Adrenal gland (tissue), 19 donors: ENCODE measurements at places on chromosomes 6 and 20. TPM values are rescaled to one million over a fixed set of nuclear protein-coding genes. Genes with fewer than 3 reads are reported as not detected.

GRCh38 chr6:145233955-145234354, 501.4 kb downstream of the EPM2A start:
- no peak overlapping the region for H3K4me3 ChIP-seq
- H3K27ac ChIP-seq, result no peak overlapping the region
- H3K4me1 ChIP-seq, result no peaks in the 10 kb centered on the region
- H3K27me3 ChIP-seq, result no peaks in the 10 kb centered on the region
- DNase-seq, result no peak

GRCh38 chr6:29992807-29993206, 50.5 kb downstream of the HLA-A start:
- no peaks in the 10 kb centered on the region for H3K36me3 ChIP-seq
- DNase-seq, result peak; percentile 29
- H3K4me3 ChIP-seq, result no peak overlapping the region

- no peaks in the 10 kb centered on the region for H3K4me1 ChIP-seq
- H3K36me3 ChIP-seq, result no peaks in the 10 kb centered on the region
- no peak overlapping the region for H3K4me3 ChIP-seq
- H3K27ac ChIP-seq, result no peak overlapping the region
- DNase-seq, result no peak
Measured at GRCh38 chr6:148157841-148158240, 184.8 kb upstream of the SASH1 start.

Gene EYA4
- 6.3 TPM for total RNA-seq

Gene WFDC10B
- not detected for total RNA-seq

DNA sequence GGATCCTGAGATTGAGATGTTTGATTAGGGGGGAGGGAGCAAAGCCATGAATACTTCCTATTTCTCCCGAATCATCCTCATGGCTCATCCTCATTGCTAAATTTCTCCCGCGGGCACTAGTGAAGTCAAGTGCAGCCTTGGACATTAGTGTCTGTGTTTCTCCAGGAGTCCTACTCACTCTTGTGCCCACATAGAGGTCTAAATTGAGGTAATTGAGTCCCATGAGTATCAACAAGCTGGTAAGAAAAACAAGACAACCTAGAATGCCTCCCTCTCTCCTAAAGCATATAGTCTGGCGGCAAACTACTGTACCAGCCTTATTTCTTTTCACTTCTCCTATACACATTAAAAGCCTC, 420 bp downstream of the CENPQ start:
- H3K27ac ChIP-seq, result no peak overlapping the region
- H3K4me3 ChIP-seq, result peak overlapping the region; percentile 26
- H3K27me3 ChIP-seq, result no peaks in the 10 kb centered on the region
- no peaks in the 10 kb centered on the region for H3K36me3 ChIP-seq
- H3K4me1 ChIP-seq, result peaks cover 30% of the 10 kb centered on the region

Gene FRS3
- 3.0 TPM for total RNA-seq

- H3K27ac ChIP-seq, result no peak overlapping the region
- H3K4me3 ChIP-seq, result no peak overlapping the region
- H3K27me3 ChIP-seq, result no peaks in the 10 kb centered on the region
- DNase-seq, result no peak
- H3K4me1 ChIP-seq, result no peaks in the 10 kb centered on the region
- no peaks in the 10 kb centered on the region for H3K36me3 ChIP-seq
Measured at GRCh38 chr6:43115365-43115764, 39.3 kb downstream of the PTK7 start.

DNA sequence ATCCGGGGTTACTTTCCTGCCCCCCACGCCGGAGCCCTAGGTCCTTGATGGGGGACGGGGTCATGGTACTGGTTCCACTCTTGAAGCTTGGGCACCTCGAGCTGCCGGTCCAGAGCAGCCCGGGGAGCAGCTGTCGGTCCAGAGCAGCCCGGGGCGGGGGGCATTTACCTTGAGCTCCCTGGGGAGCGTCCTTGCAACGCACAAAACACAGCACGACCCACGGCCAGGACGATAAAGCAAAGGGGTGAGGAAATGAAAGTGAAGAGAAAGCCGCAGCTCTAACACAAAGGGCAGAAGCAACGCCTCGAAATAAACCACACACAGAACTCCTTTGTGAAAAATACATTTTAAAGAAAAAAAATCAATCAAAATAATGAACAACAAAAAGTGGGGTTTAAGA, 39.1 kb downstream of the KCNQ2 start:
- no peak for DNase-seq
- H3K36me3 ChIP-seq, result no peaks in the 10 kb centered on the region
- no peaks in the 10 kb centered on the region for H3K4me1 ChIP-seq
- H3K27me3 ChIP-seq, result no peaks in the 10 kb centered on the region
- no peak overlapping the region for H3K4me3 ChIP-seq

Gene LGSN
- 0.04 TPM for total RNA-seq

Gene OR12D3
- not detected for total RNA-seq

- H3K4me1 ChIP-seq, result no peaks in the 10 kb centered on the region
- H3K27me3 ChIP-seq, result no peaks in the 10 kb centered on the region
- DNase-seq, result no peak
- no peaks in the 10 kb centered on the region for H3K36me3 ChIP-seq
Measured at GRCh38 chr6:18477301-18477941, 90.3 kb downstream of the RNF144B start.

DNA sequence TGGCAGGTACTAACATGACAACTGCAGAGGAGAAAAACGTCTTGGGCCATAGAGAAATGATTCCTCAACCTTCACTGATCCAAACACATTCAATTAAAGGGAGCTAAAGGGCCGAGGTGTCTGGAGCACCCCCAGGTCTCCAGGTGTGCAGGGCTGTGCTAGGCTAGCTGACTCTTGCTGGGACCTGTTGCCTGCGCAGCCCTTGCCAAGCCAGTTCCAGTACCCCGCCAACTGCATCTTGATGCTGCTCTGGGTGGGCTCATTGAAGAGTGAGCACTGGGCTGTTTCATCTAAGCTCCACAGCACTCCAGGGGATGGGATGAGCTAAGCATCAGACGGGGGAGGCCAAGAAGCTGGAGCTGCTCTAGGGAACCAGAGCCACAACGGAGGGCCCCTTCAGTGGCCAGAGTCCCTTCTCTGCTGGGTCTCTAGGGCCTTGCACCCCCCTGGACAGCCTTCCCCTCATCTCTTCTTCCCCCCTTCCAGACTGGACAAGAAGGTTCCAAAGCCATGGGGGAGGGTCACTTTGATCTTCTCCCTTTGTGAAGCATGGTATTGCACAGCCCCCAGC, 15.9 kb downstream of the LEMD2 start:
- DNase-seq, result no peak
- H3K4me1 ChIP-seq, result peaks cover 13% of the 10 kb centered on the region
- H3K27me3 ChIP-seq, result no peaks in the 10 kb centered on the region
- H3K36me3 ChIP-seq, result no peaks in the 10 kb centered on the region
- no peak overlapping the region for H3K4me3 ChIP-seq
- no peak overlapping the region for H3K27ac ChIP-seq

DNA sequence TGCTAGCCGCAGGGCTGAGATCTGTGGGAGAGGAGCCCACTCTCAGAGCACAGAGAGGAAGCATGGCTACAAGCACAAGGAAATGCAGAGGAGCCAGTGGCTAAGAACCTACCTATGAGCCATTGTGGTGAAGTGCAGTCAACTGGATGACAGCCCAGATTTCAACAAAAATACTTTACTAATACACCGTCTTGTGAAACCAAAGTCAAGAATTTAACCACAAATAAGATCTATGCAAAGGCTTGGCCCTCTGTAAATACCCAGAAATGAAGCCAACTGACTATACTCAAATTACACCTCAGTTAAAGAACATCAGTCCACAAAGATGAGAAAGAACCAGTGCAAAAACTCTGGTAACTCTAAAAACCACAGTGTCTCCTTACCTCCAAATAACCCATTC, 40.1 kb upstream of the PTCHD4 start:
- no peaks in the 10 kb centered on the region for H3K36me3 ChIP-seq
- no peaks in the 10 kb centered on the region for H3K27me3 ChIP-seq
- H3K27ac ChIP-seq, result no peak overlapping the region
- H3K4me3 ChIP-seq, result no peak overlapping the region

Gene PABPC1L
- 15.8 TPM for total RNA-seq

Gene ZSCAN16
- 1.8 TPM for total RNA-seq

Gene TBCC
- total RNA-seq, result 41.4 TPM

Gene LHFPL5
- not detected for total RNA-seq

DNA sequence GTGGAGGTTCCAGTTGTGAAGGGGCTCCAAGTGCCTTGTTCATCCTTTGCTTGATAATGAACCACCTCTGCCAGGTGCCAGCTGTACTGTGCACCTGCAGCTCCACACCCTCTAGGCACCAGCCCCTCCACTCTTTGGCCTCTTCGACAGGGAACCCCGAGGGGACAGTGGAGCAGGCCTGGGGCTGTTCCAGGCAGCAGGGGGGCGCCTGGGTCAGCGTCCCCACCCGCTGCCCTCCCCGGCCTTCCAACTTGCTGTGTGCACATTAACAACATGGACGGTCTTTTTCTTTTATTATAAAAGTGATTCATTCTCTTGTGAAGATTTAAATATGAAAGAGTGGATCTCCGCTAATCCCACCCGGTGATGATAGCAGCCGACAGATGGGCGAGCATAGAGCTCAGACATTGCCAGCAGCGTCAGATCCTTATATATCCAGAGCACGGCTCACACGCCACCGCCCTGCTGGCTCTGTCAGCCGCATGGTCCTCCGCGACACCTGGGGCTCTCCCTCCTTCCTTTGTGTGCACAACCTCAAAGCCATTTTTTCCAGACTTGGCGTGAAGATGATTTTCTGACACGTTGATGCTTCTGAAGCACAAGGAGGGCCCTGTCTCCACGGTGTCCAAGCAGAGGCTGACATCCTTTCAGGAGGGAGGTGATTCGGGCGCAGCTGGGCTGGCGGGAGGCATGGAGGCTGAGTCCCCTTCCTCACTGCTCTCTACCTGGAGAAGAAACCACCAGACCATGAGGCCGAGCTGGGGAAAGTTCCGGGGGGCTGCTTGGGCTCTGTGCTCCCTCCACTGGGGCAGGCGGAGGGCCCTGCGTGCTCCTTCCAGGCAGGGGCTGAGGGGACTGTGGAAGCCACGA, 22.2 kb upstream of the MRGBP start:
- no peak overlapping the region for H3K4me3 ChIP-seq
- H3K27me3 ChIP-seq, result peaks cover 3% of the 10 kb centered on the region
- DNase-seq, result no peak

DNA sequence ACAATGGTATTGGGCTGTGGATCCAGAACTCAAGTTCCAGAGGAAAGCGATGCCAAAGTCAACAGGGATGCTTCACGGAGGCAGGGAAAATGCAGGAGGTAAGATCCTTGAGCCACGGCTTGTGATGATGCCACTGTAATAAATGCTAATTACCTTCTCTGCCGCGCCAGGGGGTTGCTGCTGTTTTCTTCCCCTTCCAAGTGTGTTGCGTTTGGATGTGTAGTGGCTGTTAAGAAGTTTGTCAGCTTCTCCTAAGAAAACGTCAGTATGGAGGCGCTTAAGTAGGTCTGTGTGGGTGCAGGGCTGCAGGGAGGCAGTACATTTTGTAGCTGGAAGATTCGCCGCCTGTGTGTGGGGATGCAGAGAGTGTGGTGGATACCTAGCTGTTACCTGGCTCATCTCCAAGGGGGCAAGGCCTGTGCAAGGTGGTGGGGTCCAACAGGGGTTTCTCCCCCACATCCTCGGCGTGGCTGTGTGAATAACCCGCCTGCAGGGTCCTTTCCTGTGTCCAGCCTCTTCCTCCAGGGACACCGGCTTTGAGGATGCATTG, 318.7 kb downstream of the CDH4 start:
- no peaks in the 10 kb centered on the region for H3K36me3 ChIP-seq
- H3K4me1 ChIP-seq, result no peaks in the 10 kb centered on the region
- peaks cover 3% of the 10 kb centered on the region for H3K27me3 ChIP-seq
- no peak overlapping the region for H3K27ac ChIP-seq
- no peak overlapping the region for H3K4me3 ChIP-seq

Gene DPPA5
- not detected for total RNA-seq

GRCh38 chr6:158475344-158476302, 84.3 kb upstream of the TMEM181 start:
- no peak overlapping the region for H3K27ac ChIP-seq
- DNase-seq, result no peak
- H3K4me3 ChIP-seq, result no peak overlapping the region
- no peaks in the 10 kb centered on the region for H3K27me3 ChIP-seq
- H3K4me1 ChIP-seq, result no peaks in the 10 kb centered on the region

DNA sequence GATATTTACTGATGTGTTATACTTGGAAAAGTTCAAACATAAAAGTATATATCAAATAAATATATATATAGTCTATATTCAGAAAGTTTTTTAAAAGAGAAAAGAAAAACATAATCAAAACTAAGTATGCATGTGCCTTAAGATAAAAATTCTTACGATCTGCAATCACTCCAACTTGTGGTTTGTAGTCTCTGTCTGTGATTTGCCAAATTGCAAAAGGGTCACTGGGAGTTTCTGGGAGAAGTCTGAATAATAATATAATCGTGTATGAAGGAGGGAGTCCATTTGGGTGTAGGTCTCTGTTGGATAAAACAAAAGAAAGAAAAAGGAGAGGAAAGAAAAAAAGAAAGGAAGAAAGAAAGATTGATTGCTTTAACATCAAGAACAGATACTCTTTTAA, 92.4 kb downstream of the COL12A1 start:
- H3K36me3 ChIP-seq, result no peaks in the 10 kb centered on the region
- H3K27me3 ChIP-seq, result no peaks in the 10 kb centered on the region
- H3K27ac ChIP-seq, result no peak overlapping the region
- H3K4me1 ChIP-seq, result no peaks in the 10 kb centered on the region

Gene SLC13A3
- 3.3 TPM for total RNA-seq

Gene KCNS1
- 0.50 TPM for total RNA-seq

Gene KCNK5
- 0.88 TPM for total RNA-seq

- DNase-seq, result no peak
- H3K36me3 ChIP-seq, result no peaks in the 10 kb centered on the region
- no peak overlapping the region for H3K27ac ChIP-seq
Measured at GRCh38 chr6:8157839-8158238, 55.5 kb upstream of the EEF1E1 start.

Gene SLC52A3
- total RNA-seq, result 0.17 TPM
